ENCODE measurements at places on chromosomes 16 and 17.

- DNase-seq = no peak
Observed at GRCh38 chr17:63516910-63517824, 6.0 kb upstream of the KCNH6 start.

DNA sequence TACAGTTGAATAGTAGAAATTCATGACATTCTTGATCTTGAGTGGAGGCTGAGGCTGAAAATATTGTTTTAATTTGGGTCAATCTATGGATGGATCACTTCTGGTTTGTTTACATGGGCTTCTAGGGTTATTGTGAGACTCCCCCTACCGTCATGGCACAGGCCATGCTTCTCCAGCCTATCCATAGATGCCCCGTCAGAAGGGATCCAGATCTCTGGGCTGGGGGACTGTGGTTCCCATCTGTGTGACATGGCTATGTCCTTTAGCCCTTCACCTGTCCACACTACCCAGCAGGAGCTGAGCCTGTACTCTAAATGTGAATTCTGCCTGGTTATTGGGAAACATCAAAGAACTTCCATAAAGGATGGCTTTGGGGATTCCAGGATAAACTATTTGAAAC lies 160.4 kb downstream of the ABCC12 start:
- DNase-seq = no peak

DNA sequence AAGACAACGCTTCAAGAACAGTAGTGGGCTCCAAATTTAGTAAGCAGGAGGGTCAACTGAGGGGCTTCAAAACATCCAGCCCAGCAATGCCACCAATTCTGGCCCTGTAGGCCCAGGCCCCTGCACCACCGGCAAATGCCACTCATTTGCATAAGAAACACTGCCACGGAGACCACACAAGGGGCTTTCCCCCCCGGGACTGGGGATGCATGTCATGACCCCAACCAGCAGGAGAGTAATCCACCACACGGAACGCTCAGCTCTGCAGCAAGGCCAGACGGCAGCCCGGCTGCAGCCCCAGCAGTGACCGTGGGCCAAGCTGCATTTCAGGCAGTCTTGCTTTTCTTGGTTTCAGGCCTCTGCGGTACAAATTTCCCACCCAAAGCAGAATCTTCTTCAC lies 14.1 kb downstream of the TMEM11 start:
- no peak for DNase-seq

GRCh38 chr16:16008666-16009065 lies 59.2 kb downstream of the ABCC1 start:
- DNase-seq = no peak

DNA sequence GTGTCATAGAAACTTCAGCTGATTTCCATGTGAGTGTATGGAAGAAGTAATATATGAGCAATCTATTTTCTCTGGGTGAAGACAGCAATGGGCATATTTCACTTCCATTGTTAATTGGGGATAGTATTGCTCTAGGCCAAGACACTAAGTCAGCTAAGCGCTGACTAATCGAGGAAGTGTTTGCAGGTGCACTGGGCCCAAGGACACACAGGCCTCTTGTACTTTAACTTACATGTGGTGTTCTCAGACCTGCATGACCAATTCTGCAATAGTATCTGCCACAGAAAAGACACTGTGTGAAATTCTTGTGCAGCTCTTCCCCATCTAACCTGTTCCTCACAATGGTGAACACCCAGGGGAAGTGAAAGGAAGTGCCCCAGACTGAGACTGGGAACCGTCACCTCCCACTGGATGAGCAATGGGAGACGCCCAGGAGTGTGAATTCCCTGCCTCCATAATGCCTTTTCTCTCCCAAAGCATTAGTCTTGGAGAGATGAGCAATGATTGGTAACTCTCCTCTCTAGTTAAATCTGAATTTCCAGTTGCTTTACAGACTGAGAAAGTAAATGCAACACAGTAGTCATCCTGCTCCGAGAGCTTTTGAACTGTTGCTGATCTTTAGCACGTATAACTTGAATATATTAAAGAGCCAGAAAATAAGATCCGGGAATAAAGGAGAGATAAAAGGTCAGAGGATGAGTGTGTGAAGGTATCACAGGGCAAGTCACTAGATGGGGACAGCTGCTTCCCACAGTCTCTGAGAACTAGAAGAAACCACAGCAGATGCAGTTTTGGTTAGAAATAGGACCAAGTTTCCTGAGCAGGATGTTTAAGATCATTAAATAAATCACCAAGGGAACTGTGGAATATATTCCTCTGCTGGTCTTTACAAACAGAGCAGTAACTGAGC lies 82.6 kb downstream of the CDK5R1 start:
- DNase-seq = no peak

DNA sequence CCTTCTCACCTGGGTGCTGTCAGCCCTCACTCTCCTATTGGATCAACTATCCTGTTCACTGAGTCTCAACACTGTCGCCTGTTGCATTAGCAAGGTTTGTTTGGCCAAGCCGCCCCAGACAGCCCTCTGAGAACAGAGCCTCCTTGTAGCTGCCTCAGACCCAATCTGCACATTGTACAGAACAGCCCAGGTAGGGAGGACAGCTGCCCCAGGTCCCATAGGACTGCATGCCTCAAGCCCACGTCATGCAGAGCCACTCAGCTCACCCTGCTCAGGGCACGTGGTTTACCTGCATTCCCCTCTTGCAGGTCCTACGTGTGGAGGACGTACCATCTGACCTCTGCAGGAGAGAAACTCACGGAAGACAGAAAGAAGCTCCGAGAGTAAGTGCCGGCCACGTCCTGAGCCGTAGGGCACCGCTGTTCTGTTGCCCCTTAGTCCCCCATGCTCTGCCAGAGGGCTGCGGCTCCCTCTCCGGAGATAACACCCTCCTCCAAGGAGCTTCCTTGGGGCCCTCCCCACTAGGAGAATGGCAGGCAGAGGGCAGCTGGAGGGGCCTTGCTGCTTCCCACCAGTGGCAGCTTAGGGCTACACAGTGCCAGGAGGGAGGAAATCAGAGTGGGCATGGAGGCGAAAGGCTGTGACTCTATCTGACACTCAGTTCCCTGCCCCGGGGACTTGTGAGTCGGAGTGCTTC lies 2.8 kb downstream of the SNRNP25 start:
- DNase-seq = no peak

GRCh38 chr16:9176547-9177418 lies 85.3 kb downstream of the HAPSTR1 start:
- no peak for DNase-seq

DNA sequence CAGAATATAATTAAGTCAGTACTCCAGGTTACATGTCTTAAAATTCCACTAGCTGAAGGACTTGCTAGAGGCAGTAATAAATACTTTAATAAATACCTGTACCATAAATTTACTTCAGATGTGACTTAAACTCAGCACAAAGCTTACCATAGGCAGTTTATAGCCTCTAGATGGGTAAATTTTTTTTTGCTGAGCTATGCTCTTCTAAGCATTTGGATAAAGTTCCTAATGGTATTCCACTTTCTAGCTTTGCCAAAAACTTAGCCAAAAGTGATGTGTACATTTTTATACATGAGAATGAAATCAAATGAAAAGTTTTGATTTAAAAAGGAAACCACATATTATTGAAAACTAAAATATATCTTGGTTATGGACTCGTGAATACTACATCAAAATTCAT lies 63.7 kb upstream of the DHX40 start:
- DNase-seq = no peak

- no peak for DNase-seq
Observed at GRCh38 chr16:66103211-66103610, 263.3 kb upstream of the CDH5 start.

GRCh38 chr17:6706996-6707395 lies 6.2 kb downstream of the SLC13A5 start:
- no peak for DNase-seq

DNA sequence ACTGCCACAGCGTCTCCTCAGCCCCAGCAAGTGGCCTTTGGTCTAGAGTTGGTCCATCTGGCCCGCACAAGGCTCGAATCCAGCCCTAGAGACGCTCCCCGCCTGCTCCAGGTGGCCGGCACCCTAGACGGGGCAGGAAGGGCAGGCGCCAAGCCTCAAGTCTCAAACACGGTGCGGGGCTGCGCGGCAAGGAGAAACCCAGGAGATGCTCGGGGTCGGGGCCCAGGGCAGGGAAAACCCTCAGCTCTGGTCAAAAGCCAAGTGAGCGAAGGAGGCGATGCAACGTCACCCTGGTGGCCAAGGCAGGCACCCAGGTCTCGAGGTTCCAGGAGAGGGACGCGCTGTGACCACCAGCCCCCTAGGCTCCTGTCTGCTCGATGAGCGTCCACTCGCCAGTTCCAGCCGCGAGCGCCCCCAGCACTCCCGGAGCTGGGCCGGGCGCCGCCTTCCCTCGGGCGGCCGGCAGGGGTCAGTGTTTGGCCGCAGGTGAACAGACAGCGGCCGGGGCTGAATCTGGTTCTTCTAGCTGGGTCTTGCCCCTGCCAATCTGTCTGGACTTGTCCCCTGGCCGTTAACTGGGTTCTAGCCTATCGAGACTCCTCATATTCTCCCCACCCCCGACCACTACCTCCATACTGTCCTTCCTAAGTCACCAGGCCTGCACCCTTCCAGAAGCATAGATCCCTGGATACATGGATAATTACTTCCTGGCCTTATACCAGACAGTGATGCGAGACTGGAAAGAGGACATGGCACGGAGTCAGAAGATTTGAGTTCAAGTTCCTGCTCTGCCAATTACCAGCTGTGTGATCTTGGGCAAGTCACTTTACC lies 44.0 kb downstream of the PRAC1 start:
- peak; percentile 62 for DNase-seq

DNA sequence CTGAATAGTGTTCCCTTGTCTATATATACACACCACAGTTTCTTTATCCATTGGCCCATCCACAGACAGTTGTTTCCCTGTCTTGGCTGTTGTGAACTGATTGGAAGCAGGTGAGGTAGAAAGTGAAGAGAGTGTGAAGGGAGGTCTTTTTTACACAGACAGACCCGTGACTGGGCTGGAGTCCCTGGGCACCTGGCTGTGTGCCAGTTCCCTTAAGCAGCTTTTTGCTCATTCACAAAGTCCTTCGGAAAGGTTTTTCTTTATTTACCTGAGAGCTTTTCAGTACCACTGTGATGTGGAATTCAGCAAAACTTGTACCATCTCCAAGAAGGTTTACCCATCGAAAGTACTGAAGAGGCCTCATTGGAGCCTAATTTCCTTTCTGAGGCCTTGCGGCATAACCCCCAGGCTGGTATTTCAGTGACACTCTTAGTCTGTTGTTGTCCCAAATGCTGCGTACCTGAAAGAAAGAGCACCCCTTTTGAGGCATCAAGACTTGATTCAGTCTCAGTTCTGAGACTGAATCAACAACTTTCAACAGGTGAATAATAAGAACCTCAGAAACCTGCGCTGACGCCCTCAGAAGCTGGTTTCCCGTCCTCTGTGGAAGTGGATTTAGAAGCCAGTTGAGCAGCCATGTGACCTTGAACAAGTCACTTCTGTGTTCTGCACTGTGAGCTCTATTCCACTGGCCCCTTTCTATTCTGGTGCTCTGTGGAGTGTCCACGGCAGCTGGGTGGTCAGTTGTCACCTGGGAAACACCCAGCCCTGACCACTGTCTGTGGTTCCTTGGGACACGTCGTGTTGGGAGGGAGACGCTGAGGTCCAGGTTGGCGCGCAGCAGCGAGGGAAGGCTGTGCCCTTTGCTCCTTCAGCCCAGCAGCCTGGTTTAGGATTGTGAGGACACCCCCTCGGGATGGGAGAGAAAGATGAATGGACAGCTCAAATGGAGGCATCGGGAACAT lies 53.9 kb upstream of the CRISPLD2 start:
- no peak for DNase-seq

GRCh38 chr16:30736995-30737793 lies 11.0 kb upstream of the PHKG2 start:
- no peak for DNase-seq

DNA sequence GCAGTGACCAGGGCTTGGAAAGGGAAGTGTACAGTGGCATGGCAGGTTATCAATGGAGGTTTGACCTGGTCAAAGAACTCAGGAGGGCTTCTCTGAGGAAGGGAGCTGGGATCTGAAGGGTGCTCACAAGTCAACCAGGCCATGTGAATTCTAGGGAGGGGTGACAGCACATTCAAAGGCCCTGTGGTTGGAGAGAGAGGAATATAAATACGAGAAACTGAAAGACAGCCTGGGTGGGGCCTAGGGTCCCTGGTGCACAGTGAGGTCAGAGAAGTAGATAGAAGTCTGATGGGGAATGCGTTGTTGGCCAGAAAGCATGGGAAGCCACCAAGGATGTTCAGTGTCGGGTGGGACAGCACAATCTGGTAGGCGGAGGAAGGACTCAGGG lies 210.8 kb downstream of the KATNIP start:
- DNase-seq = no peak

DNA sequence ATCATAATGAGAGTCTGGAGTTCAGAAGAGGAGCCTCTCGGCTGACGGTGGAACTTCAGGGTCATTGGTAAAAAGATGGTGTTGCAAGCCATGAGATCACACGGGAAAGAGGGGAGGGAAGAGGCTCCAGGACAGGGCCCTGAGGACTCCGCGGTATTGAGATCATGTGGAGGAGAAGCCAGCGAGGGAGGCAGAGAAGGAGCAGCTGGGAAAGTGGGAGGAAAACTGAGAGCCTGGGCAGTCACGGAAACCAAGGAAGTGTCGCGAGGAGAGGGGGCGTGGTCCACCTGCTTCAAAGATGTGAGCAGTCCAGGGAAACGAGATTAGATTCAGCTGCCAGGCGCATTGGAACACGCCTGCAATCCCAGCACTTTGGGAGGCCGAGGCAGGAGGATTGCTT lies 27.7 kb upstream of the SBK1 start:
- no peak for DNase-seq

- DNase-seq = no peak
Observed at GRCh38 chr16:31216422-31217135, at the start of gene PYDC1. TSS of gene PYDC1 (minus strand) at chr16:31217135. CDS start at chr16:31217028, 107 bp downstream.

DNA sequence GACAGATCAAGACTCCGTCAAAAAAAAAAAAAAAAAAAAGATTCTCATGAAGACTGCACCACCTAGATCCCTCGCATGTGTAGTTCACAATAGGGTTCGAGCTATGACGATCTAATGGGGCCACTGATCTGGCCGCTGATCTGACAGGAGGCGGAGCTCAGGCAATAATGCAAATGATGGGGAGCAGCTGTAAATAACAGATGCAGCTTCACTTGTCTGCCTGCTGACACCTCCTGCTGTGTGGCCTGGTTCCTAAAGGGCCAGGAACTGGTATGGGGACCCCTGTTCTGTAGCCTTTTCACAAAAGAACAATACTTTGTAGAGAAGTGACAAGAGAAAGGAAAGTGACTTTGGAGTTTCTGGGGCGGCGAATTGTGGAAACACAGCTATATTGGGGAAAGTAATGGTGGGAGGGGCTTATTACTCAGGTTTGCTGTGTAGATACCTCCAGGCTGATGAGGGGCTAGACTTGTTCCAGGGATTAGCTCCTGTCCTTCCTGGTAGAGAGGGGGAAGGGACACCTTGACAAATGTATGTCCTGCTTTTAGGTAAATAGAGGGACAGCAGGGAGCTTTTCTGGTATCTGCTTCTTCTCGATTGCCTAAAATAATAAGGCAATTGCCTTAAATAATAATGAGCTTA lies 57.1 kb downstream of the HAPSTR1 start:
- DNase-seq = no peak

DNA sequence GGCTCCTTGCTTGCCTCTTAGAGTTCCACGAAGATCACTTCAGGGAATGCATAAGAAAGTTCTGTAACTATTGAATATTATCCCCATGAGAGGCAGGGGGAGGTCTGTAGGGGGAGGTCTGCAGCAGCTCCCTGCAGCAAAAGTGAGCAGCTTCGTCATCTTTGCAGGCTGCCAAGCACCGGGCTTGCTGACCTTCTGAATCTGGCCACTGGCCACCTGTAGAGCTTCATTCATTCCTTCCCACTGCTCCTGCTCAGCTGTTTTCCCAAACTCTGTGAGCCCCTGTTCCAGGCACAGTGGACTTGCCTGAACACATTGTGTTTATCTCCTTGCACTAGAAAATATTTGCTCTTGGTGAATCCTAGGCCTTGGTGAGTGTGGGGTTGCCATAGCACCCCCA lies 443.3 kb downstream of the HAPSTR1 start:
- DNase-seq = no peak

All from NCI-H2081 (cell line).